KBM-7 (cell line): ENCODE measurements at places on chromosomes 16 and 17.
A peak's percentile ranks its signal among the peaks of the same experiment; 100 is the strongest.

DNA sequence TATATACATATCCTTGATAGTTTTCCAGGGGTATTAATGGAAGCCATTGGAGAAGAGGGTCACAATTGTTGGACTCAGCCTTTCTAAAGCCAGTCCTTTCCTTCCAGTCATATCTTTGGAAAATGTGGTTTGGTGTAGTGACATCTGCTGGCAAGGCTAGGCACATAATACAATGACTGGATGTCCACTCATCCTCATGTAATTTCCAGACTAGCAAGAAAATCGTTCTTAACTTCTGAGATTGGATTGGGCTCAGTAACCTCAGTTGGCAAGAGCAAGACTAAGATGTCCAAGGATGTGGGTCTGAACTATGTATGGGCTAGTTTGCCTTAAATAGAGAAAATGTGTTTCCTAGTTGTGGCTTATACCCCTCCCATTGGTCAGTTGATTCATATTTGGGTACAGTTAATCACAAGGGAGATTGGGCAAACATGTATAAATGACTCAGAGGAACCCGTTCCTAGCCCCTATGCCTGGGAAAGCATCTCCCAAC is 8.7 kb upstream of the KAT7 start:
- peak; percentile 67 for DNase-seq

DNA sequence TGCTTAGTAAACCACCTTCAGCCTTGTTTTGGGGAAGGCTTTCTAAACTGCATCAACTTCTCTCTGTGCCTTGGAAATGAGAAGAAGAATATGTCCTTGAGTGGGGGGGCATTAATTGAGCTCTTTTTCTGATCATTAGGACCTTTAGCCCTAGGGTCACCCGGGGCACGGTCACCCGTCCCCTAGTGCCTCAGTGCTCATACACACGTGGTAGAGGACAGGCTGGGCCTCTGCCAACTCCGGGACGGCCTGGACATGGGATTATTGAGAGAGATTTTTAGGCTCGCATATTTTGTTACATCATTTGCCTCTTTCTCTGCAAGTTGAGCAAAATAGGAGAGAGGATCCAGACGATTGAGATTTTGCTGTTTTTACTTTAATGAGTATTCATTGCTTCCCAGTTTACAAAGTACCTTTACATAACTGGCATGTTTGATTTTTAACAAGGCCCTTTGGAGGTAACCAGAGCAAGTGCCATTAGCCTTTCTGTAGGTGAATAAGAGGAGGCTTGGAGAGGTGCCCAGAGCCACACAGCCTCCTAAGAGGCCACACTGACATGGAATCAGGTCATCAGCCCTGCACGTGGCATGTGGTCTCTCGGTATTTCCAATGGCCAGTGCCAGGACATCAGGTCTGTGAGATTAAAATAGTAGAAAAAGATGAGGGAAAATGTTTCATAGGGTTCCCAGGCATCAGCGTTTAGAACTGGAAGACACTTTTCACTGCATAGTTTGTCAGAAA is 11.1 kb downstream of the PMM2 start:
- DNase-seq = no peak

- DNase-seq = peak; percentile 57
Observed at GRCh38 chr16:80824623-80825364, 20.4 kb upstream of the CDYL2 start.

GRCh38 chr17:7354262-7354843 is 603 bp upstream of the TMEM95 start:
- no peak for DNase-seq

GRCh38 chr17:72838581-72838980 is 253.9 kb downstream of the SLC39A11 start:
- DNase-seq = no peak

GRCh38 chr17:66432996-66433551 is 130.7 kb downstream of the PRKCA start:
- no peak for DNase-seq

DNA sequence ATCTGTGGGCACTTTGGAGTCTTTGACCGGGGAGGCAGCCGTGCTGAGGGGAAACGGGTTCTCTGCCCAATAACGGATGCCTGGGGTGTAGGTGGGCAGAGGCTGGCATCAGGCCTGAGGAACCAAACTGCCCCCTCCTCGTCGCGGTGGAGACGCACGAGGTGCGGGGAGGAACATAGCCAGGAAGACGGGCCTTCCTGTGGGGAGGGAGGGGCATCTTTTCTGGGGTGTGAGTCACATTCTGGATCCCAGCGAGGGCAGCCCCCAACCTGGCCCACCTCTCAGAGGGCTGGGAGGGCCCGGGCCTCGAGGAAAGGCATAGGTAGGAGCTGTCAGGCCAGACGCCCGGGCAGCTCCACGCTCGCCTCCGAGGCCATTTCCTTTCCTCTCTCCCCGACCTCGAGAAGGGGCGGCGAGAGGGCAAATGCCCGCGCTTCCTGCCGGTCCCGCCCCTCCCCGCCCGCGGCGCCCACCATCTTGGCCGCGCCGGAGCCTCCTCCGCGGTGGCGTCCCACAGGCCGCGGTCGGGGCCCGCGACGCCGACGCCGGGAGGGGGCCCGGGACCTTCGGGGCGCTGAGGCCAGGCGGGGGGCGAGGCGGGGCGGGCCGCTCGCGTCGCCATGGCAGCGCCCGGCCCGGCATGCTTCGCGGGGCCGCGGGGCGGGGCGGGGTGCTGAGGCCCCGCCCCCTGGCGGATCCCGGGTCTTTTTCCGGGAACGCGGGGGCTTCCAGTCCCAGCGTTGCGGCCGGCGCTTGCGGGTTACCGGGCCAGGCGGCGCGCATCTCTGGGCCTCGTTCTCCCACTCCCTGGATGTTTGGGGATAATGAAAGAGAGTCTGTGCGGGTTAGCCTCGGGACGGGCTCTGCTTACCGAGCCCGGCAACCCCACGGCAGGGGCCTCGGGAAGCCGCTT is 13.2 kb downstream of the RAI1 start:
- DNase-seq = peak; percentile 72

DNA sequence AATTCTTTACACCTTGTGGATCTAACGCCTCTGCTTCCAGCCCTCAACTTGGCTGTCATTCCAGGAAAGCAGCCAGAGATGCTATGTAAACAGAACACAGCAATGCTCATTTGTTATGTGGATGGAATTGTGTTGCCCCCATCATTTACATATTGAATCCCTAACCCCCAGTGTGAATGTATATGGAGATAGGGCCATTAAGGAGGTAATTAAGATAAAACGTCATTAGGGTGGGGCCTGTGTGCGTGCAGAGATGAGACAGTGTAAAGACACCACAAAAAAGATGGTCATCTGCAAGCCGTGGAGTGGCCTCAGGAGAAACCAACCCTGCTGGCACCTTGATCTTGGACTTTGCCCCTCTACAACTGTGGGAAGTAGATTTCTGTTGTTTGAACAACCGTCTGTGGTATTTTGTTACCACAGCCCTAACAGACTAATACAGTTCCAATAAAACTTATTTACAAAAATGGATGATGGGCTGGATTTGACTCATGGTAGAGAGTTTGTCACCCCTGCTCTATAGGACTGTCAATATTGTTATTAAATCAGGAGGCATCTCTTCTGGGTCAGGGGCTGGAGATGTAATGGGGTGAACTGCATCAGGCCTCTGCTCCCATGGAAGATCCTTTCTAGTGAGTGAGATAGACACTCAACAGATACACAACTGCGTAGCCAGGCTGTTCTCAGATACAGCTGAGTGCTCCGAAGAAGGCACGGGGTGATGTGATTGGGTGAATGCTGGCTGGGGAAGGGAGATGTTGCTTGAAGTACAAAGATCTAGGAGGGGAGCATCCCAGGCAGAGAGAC is 339.0 kb downstream of the SNX29 start:
- no peak for DNase-seq

DNA sequence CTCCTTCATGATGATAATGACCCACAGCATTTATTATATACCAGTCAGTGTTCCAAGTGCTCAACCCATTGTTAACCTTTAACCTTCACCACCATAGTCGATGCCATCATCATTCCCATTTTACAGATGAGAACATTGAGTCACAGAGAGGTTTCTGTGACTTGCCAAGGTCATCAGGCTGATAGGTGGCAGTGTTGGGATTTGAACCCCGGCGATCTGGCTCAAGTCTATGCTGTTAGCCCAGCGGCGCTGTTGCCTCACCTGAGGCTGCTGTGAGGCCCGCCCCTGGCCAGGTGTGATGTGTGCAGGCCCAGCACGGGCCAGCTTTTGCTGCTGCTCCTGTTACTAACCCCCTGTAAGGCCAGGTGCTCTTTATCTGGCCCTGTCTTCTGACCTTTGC is 101.2 kb downstream of the OR1D5 start:
- no peak for DNase-seq

- no peak for DNase-seq
Observed at GRCh38 chr16:56864960-56865359, at the start of gene SLC12A3. SLC12A3 (plus strand) TSS chr16:56865207; CDS start chr16:56865236, 29 bp downstream.

- no peak for DNase-seq
Observed at GRCh38 chr16:89000207-89000959, 23.4 kb upstream of the CBFA2T3 start.

DNA sequence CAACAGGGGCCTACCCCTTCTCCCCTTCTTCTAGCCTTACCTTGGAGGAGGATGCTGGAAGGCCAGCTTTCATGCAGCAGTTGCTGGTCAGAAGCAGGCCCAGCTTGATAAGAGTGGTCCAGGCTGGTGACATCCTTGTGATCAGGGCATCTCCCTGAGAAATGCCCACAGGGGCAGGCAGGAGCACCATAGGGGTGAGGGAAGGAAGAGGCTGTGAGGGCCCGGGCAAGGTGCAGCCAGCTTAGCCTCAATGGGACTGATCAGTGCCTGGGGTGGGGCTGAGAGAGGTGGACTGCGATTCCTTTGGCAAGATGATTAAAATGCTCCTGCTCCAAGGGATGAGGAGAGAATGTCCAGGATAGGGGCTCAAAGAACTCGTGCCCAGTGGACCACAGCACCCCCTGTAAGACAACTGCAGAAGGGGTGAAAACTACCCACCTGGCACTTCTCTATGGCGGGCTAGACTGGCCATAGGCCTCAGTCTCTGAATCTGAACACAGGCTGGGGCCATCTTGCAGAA is 9.5 kb upstream of the GALK1 start:
- no peak for DNase-seq

DNA sequence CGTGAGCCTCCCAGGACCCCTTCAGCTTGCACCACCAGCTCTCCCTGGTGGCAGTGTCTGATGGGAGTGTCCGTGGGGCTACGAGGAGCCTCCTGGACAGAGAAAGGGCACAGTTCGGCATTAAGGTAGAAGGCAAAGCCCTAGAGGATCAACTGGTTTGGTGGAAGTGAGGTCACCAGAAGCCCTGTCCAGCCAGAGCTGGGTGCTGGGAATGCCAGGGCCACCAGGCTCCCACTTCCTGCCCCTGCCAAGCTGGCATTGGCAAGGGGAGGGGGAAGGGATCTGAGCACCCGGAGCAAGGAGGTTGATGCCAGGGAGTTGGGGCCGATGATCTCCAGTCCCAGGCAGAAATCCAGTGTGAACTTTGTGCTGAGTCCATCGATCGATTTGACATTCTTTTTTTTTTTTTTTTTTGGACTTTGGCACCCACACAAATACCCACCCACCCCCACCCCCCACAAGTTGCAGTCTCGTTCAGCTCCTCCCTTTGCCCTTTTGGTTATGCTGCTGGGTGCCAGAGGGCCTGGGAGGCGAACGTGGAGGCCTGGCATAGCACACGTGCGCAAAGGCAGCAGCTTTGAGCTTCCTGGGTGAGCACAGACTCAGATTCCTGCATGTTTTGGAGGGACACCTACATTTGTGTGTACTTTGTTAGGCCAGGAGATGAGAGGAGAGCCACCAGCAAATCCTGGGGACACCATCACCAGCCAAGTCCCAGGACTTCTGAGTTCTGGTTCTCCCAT is 2.1 kb downstream of the NHERF1 start:
- DNase-seq = no peak

GRCh38 chr16:84813141-84813934 is 6.4 kb upstream of the CRISPLD2 start:
- no peak for DNase-seq

DNA sequence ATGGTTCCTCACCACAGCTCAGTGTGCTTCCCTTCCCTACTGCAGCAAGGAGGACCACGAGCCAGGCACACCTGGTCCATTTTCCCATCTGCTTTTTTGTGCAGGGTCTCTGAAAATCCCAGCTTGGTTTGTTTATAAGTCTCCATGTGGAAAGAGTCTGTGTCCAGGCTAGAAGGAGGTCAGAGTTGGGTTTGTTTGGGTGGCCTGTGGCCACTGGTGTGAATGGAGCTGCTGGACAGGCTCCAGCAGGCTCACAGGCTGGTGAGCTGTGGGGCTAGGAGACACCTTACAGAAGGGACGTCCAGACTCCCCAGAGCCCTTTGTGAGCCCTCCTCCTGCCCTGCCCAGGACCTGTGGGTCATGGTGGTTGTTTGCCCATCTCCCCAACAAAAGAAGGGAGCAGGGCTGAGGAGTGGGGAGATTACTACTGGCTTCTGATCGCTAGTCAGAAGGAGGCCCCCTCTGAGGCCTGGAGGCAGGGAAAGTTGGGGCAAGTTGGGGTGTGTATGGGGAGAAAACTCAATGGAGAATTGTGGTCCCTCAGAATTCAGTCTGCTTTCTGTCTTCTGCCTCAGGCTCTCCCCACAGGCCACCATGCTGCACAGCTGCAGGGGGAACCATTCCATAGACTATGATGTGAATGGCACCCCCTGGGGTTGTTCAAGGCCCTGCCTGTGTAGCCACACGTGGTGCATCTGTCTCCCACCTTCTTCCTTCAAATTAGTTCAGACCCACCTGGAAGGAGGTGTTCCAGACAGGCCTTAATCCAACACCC is 4.1 kb downstream of the RARA start:
- no peak for DNase-seq

DNA sequence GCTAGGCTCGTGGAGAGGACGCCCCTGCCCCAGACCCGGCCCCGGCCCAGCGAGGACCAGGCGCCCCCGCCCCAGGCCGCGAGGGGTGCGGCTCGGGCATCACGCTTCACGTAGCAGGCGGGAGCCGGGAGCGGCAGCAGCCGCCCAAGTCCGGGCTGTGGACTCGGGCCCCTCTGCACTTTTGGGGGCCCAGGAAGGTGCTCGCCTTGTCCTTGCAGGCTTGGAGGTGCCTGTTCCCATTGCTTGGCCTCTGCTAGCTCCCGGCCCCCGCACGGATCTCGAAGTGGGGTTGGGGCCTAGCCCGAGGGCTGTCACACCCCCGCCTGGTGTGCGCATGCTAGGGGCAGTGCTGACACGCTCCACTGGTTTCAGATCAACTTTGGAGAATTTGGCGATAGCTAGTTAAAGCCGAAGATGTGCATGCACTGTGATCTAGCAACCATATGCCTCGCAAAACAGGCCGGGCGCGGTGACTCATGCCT is 55.7 kb downstream of the WSB1 start:
- DNase-seq = no peak

- DNase-seq = no peak
Observed at GRCh38 chr17:68711858-68712257, 110.7 kb upstream of the FAM20A start.

- DNase-seq = no peak
Observed at GRCh38 chr17:31113939-31114338, 19.2 kb downstream of the NF1 start.
